Bronchial epithelial cell (primary cell): ENCODE measurements at places on chromosomes 4 and X. TPM values are rescaled to one million over a fixed set of nuclear protein-coding genes. Genes with fewer than 3 reads are reported as not detected.

CACNA1F gene
- under 0.01 TPM in 2 replicates for total RNA-seq

NUDT10 gene
- total RNA-seq, result 0.64 and 0.79 TPM in 2 replicates

EPHA5 gene
- under 0.01 TPM in 1 of 2 replicates, not detected in the other for total RNA-seq

PPM1K gene
- 8.6 and 9.5 TPM in 2 replicates for total RNA-seq

SPANXN3 gene
- not detected in 2 replicates for total RNA-seq

SLC39A8 gene
- 4.5 and 7.6 TPM in 2 replicates for total RNA-seq

CYTL1 gene
- not detected in 2 replicates for total RNA-seq

FAM47A gene
- not detected in 2 replicates for total RNA-seq

FGF13 gene
- total RNA-seq, result 1.2 and 6.8 TPM in 2 replicates

SLC30A9 gene
- 49.4 and 54.5 TPM in 2 replicates for total RNA-seq

SPP1 gene
- total RNA-seq, result not detected in 2 replicates

STBD1 gene
- total RNA-seq, result 9.5 and 10.0 TPM in 2 replicates

GLRA2 gene
- not detected in 2 replicates for total RNA-seq

GIMD1 gene
- total RNA-seq, result not detected in 2 replicates

RAB40A gene
- total RNA-seq, result under 0.01 and 0.13 TPM in 2 replicates

MTNR1A gene
- total RNA-seq, result 0.26 and 0.38 TPM in 2 replicates

TMEM150C gene
- total RNA-seq, result under 0.01 and 0.13 TPM in 2 replicates
